Stimulated activated CD8-positive, alpha-beta memory T cell treated with anti-CD3 and anti-CD28 coated beads, Interleukin-4, amount 100 ng/mL, for 4 hours (primary cell): ENCODE measurements at places on chromosomes 4 and X.

DNA sequence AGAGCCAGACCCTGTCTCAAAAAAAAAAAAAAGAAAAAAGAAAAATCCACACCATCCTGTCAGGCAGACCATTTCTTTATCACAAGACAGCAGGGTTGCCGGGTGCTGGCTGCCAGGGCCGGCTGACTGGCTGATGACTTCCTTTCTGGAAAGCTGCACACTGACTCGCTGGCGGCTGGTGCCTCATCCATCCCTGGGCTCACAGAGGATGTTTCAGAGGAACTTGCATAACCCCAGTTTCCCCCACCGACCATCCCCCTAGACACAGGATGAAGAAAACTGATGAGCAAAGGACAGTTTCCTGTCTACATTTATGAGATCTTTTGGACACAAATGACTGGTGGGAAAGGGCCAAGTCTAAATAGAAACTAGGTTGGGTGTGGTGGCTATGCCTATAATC is 14.1 kb downstream of the HPSE start:
- DNase-seq = no peak

DNA sequence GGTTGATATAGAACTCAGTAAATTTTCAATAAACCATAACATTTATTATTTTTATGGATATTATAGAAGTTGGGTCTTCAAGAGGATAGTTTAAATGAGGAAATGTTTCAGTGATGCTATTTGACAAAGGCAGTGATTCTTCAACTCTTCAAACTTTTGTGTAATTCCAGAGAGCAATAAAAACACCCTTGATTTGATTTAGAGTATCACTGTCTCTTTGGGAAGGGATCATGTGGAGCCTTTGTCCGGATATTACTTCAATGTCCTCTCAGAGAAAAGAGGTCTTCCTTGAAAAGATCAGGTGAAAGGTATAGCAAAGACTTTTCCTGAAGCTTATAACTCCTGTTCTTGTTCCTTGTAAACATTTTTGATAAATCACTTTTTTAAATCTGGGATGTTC is 23.3 kb downstream of the GLRA3 start:
- DNase-seq = no peak

DNA sequence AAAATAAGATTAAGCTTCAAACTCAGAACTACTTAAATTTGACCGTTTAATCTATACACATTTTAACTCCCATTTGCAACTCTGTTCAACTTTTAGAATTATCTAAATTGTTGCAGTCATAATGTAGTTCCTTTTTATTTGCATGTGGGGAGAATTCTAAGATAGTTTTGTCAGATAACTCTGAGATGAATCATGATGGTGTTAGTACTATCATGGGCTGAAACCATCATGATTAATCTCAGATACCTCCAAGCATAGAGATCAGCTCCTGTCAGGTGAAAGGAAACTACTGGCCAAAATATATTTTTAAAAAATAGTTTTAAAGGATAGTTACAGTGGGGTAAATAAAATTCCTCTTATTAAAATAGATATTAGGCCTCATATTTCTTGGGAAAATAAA is 39.0 kb downstream of the FBXO8 start:
- no peak for DNase-seq

DNA sequence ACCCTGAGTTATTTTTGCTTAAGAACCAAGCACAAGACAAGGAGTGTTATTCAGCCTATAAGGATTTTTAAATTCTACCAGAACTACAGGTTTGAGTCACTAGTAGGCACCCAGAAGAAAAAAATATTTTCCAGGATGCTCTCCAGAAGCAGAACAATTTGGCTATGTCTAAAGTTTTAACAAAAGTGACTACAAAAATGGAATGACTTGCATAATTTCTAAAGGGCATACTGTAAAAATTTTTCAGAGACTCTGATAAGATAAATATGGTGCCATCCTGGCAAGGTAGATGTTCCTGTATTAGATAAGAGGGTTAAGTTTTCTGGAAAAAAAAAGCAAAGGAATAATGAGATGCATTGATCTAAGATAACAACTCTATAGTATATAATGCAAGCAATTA is 68.6 kb upstream of the FAM9A start:
- no peak for DNase-seq

DNA sequence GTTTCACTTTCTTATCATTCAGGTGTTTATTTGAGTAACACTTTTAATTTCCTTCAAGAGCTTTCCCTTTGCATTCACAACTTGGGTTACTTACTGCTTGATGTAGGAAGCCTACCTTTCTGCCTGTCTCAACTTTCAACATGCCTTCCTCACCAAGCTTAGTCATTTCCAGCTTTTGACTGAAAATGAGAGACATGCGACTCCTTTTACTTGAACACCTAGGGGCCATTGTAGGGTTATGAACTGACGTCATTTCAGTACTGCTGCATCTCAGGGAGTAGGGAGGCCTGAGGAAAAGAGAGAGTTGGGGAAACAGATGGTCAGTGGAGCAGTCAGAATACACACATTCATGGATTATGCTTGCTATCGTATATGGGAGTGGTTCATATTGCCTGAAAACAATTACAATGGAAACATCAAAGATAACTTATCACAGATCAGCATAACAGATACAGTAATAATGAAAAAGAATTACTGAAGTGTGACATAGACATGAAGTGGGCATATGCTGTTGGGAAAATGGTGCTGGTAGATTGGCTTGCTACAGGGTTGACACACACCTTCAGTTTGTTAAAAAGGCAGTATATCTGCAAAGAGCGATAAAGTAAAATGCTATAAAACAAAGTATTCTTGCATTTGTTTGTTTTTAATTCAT is 25.7 kb downstream of the USP53 start:
- no peak for DNase-seq

GRCh38 chr4:4256799-4257198 is 8.8 kb upstream of the TMEM128 start:
- DNase-seq = no peak

DNA sequence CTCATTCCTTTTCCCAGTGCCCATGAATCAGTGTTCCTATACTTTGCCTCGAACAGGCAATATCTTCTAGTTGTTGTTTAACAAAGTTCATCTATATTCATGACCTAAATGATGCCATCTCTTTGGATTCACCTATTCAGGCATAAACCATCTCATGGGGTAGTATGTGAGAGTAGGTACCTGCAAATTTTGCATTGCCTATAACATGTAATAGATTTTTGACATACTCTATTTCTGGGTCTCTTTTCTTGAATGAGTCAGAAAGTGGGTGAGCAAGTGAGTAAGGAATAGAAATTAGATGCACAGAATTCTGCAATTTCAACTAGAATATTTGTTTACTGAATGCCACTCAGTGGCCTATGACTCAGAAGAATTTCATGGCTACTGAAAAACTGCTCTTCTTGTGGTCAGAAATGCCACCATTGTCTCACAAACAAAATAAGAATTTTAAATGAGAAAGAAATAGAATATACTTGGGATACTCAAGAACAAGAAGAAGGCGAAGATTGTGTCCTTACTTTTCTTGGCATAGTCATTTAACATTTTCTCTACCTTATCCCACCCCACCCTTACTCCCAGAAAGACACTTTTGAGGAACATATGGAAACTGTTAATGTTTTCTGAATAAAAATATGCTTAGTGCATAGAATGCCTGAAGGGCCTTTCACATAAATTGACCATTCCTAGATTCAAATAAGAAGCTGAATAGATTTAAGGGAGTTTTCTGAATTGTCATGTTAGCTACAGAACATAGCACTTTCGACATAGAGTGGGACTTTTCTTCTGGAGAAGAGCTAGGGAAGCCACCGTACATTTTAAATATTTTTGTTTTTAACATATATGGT is 86.8 kb downstream of the HHIP start:
- DNase-seq = no peak
